ENCODE measurements at places on chromosomes 7 and 10.

- DNase-seq = no peak
Observed at GRCh38 chr7:19900118-19900517, 126.7 kb upstream of the TMEM196 start.

GRCh38 chr10:4070921-4071660 is 286.1 kb upstream of the KLF6 start:
- DNase-seq = no peak

- peak; percentile 51 for DNase-seq
Observed at GRCh38 chr7:68176974-68177373, 1180.3 kb downstream of the TYW1 start.

GRCh38 chr7:139116999-139117398 is 7.5 kb upstream of the ZC3HAV1 start:
- no peak for DNase-seq

GRCh38 chr10:52216852-52217251 is 97.2 kb upstream of the DKK1 start:
- DNase-seq = no peak

DNA sequence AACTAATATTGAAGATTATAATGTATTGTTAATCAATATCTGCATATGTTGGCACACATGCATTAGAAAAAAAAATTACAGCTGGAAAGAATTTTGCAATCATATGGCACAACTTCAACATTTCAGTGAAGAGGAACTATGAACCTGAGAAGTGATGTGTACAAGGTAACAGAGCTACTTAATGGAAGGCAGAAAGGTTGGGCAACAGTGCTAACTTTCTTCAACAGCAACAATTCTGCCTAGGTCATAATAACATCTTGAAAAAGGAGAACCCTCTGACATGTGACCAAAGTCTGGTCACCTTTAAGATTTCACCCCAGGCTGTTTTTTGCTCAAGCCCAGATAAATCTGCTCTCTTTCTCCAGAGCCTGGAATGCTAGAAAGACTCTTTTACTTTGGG is 47.9 kb upstream of the SKAP2 start:
- DNase-seq = no peak

GRCh38 chr7:118175740-118176139 is 8.2 kb upstream of the LSM8 start:
- no peak for DNase-seq
